ENCODE measurements at places on chromosomes 2 and 18. TPM values are rescaled to one million over a fixed set of nuclear protein-coding genes. Genes with fewer than 3 reads are reported as not detected.

ATAD2B gene
- 34.6 TPM for total RNA-seq

SNRPD1 gene
- 74.6 TPM for total RNA-seq

MAP2 gene
- not detected for total RNA-seq

SH2D6 gene
- total RNA-seq, result 0.94 TPM

MRO gene
- total RNA-seq, result not detected

DNER gene
- total RNA-seq, result not detected

CROCC2 gene
- total RNA-seq, result not detected

MYL1 gene
- not detected for total RNA-seq

CPO gene
- not detected for total RNA-seq

HPCAL1 gene
- total RNA-seq, result 77.1 TPM

AP1S3 gene
- total RNA-seq, result 5.8 TPM

IL1RL2 gene
- total RNA-seq, result not detected

C2orf15 gene
- total RNA-seq, result 2.3 TPM

DAW1 gene
- total RNA-seq, result not detected

MARS2 gene
- 16.0 TPM for total RNA-seq

TUBB6 gene
- total RNA-seq, result 15.6 TPM

C2orf78 gene
- total RNA-seq, result not detected

CDK15 gene
- total RNA-seq, result not detected

ARL5A gene
- 44.8 TPM for total RNA-seq

GRB14 gene
- not detected for total RNA-seq

UNC80 gene
- not detected for total RNA-seq

EIF2B4 gene
- total RNA-seq, result 38.3 TPM

NMUR1 gene
- total RNA-seq, result 0.89 TPM

SLC5A7 gene
- total RNA-seq, result not detected

DES gene
- not detected for total RNA-seq

TOGARAM2 gene
- total RNA-seq, result 5.2 TPM

REG1B gene
- not detected for total RNA-seq

RPE gene
- total RNA-seq, result 46.2 TPM

UGT1A8 gene
- total RNA-seq, result not detected

DTNB gene
- total RNA-seq, result 36.7 TPM

SULT1C2 gene
- not detected for total RNA-seq

SCN1A gene
- not detected for total RNA-seq

AMER3 gene
- not detected for total RNA-seq

VPS4B gene
- 72.8 TPM for total RNA-seq

RFTN2 gene
- total RNA-seq, result 0.08 TPM

GKN2 gene
- total RNA-seq, result not detected

GKN1 gene
- not detected for total RNA-seq

PKDCC gene
- total RNA-seq, result not detected

TBR1 gene
- total RNA-seq, result not detected

TYMS gene
- 322 TPM for total RNA-seq

TEX44 gene
- total RNA-seq, result not detected

GPR155 gene
- total RNA-seq, result 25.8 TPM

DQX1 gene
- total RNA-seq, result 0.39 TPM

SLC5A6 gene
- total RNA-seq, result 31.6 TPM

DSG1 gene
- not detected for total RNA-seq

SERPINB7 gene
- total RNA-seq, result not detected

HOXD12 gene
- total RNA-seq, result not detected

YWHAQ gene
- 191 TPM for total RNA-seq

ITGB6 gene
- total RNA-seq, result not detected

ERICH2 gene
- not detected for total RNA-seq

POTEI gene
- not detected for total RNA-seq

UGP2 gene
- total RNA-seq, result 139 TPM

ERBB4 gene
- total RNA-seq, result not detected

MYCN gene
- not detected for total RNA-seq

C2orf80 gene
- not detected for total RNA-seq

TGFA gene
- total RNA-seq, result 1.0 TPM

All from activated naive CD8-positive, alpha-beta T cell treated with anti-CD3 and anti-CD28 coated beads, Interleukin-2, amount 10 ng/mL, durations not matched to agents 7 days and 5 days (primary cell).